HuH-7 (cell line): ENCODE measurements at places on chromosomes 7 and 10.

- no peak for DNase-seq
Observed at GRCh38 chr10:22640359-22640758, 74.0 kb downstream of the PIP4K2A start.

GRCh38 chr7:34080513-34080912, 175.2 kb downstream of the BMPER start:
- DNase-seq: no peak

DNA sequence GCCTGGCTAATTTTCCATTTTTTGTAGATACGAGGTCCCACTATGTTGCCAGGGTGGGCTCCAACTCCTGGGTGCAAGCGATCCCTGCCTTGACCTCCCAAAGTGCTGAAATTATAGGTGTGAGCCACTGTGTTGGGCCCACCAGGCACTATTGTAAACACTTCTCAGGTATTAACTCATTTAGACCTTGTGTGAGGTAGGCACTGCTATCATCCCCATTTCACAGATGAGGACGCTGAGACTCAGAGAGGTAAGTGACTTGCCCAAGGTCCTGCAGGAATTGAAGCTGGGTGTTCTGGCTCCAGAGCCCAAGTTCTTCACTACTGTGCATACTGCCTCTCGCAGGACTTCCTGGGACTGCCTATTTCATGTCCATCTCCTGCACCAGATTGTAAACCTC, 67.1 kb upstream of the SYPL1 start:
- DNase-seq: no peak

GRCh38 chr10:7003831-7004395, 406.9 kb downstream of the SFMBT2 start:
- no peak for DNase-seq

- no peak for DNase-seq
Observed at GRCh38 chr10:31149835-31150512, 118.3 kb upstream of the ZNF438 start.

DNA sequence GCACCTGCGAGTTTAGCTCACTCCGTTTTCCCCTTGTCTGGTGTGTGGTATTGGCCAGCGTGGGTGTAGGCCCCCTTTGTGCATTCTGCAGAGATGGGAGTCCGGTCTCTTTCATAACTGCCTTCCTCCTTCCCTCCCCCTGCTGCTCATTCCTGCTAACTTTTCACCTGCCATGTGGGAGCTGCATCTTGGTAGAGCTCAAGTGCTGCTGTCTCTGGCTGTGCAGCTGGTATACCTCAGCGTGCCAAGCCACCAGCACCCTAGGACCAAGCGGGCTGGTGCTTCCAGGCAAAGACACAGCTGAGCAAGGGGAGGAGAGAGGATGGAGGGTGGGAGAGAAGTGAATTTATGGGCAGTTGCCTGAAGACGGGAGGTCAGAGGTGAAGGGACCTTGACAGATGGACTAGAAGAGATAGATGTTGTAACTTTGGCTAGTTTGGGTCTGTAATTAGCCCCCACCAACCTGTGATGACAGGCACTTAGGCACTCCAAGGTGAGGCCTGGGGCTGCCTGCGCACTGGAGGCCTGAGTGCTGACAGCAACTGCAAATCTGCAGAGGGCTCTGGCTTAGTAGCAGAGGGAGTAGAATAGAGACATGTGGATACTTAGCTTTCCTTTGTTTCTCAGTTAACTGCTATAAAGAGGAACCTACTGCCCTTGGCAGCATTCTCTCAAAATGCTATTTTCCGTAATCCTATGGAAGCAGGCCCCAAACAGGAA, 148.8 kb upstream of the AGK start:
- DNase-seq: no peak

DNA sequence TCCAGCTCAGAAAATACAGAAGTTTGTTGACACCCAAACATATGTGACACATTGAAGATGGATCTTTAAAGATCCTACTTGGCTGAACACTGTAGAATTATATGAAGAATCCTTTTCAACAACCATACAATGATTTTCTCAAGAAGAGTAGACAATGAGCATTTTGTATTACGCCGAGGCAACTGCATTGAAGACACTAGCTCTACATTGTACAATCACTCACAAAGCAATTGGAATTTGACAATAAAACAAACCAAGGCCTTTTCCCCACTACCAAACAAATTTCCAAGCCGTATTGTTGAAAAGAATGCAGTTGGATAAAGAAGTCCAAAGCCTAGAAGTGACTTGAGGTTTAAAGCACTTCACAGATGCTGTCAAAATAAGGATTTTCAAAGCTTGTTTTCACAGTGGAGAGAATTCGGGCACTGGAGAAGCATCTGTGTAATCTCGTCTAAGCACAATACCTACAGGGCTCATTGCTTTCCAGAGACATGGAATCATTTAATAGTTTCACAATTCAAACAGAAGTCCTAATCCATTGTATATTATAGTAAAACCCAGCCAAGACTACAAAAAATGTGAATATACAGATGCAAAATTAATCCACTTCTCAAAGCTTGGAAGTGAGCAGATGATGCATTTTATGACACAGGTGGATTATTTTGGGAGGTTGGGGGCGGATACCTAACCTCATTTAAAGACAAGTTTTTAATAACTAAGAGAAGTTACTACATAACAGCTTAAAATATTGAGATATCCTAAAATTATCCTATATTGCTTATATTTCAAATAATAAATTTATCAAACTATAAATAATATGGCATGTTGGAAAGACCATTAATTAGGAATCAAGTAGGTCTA, 78.6 kb downstream of the SORCS1 start:
- no peak for DNase-seq

DNA sequence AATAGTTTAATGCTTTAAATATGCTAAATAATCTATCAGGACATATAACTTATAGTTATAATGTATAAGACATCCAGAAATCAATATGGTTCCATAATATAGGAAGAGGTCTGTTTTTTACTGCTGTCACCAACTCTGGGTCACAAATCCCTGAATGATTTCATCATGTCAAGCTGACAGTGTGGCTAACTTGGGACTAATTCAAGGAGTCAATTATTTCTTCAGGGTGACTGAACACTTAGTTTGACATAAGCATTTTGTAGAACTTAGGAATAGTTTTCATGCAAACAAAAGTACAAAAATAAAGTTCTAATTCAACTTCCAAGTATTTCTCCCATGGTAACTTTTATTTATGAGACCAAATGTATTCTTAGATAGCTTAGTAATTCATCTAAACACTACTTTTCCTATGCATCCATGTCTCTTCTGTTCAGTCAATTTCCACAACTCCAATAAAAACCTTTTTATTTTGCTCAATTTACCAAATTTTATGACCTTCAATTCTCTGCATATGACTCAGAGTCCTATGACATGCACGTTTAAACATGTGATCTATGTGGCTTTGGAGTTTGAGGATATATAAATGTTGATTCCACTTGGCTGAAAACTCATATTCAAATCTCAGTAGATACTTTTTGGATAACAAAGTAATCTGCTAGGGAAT, 40.3 kb upstream of the GNAT3 start:
- no peak for DNase-seq

DNA sequence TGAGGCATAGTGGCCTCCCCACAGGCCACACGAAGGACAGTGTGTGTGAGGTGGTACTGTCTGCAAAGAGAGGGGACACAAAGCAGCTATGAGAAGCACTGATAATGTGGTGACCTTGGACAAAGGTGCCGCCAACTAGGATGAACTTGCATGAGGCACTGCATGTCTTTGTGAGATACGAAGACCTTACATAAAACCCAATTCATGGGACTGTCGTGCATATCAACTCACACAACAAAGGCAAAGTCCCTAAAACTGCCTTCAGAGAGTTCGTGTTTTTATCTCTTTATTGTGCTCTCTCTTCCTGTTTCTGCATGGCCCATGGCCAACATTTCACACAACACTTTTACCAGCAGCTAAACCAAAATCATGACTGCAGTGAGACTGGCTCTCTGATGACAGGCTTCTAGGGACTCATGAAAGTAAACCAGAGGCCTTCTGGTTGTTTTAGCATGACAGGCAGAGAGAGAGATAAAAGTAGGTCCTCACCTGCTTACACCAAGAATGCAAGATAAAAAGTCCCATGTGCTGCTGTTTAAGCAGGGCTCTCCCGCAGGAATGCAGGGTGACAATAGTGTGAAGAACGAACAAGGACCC, 347.8 kb downstream of the ELMO1 start:
- no peak for DNase-seq

DNA sequence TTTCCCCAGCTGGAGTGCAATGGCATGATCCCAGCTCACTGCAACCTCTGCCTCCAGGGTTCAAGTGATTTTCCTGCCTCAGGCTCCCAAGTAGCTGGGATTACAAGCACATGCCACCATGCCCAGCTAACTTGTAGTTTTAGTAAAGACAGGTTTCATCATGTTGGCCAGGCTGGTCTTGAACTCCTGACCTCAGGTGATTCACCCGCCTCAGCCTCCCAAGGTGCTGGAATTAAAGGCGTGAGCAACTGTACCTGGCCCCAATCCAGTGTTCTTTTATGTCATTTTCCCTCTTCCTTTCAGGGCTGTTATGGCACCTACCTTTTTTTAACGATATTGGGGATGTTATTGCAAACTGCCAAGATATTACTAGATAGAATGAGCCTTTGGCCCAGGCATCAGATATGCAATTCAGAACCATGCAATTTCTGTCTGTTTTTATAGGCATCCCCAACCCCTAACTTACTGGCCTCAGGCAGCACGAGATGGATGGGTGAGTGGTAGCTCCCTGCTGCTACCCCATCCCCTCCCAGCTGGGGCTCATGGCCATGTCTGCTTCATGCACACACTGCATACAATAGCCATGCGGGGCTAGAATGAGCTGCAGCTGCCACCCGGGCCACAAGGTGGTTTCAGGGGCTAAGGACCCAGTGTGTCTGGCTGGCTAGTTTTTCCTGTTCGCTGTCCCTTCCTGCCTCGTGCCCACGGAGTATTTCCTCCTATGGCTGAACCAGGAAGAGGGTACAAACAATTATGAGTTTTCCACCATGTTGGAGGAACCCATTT, 1080.1 kb upstream of the SORCS1 start:
- DNase-seq: no peak

DNA sequence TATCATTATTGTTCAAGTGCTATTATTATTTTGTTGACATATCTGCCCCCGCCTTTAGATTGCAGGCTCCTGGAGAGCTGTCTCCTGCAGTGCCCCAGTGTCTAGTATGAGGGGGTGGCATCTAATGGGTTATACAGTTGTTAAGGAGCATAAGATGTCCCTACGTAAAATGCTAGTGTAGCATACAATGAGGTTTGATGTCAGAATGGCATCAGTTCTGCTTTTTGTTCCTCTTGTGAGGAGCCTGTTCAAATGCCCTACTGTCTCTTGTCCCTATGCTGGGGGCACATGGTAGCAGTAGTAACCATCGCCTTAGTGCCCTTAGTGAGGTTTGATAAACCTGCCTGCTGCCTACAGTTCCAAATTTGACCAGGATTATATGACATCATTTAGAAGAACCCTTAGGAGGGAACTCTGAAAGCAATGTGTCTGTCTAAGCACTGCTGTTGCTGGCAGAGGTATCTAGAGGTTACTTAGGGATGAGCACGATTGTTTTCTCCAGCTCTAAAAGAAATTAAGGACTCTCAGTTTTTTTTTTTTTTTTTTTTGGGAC, 9.7 kb downstream of the CREM start:
- no peak for DNase-seq

DNA sequence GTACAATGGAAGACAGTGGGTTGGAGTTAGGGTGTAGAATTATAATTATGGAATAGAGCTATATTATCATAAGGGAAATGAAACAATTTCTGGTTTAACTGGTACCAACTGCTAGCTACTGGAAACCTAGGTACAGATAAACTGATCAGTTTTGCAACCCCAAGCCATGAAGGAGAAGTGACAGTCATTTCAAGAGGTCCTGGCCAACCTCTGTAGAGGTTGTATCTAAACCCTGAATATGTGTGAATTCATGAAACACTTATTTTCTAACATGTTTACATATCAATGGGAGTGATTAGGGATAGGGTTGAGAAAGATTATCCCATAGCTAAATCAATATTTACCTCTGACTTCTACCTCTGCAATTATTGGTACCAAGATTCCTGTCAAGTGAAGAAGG, 29.9 kb upstream of the CC2D2B start:
- DNase-seq: no peak

- DNase-seq: no peak
Observed at GRCh38 chr7:4762121-4763055, 13.0 kb upstream of the AP5Z1 start.

DNA sequence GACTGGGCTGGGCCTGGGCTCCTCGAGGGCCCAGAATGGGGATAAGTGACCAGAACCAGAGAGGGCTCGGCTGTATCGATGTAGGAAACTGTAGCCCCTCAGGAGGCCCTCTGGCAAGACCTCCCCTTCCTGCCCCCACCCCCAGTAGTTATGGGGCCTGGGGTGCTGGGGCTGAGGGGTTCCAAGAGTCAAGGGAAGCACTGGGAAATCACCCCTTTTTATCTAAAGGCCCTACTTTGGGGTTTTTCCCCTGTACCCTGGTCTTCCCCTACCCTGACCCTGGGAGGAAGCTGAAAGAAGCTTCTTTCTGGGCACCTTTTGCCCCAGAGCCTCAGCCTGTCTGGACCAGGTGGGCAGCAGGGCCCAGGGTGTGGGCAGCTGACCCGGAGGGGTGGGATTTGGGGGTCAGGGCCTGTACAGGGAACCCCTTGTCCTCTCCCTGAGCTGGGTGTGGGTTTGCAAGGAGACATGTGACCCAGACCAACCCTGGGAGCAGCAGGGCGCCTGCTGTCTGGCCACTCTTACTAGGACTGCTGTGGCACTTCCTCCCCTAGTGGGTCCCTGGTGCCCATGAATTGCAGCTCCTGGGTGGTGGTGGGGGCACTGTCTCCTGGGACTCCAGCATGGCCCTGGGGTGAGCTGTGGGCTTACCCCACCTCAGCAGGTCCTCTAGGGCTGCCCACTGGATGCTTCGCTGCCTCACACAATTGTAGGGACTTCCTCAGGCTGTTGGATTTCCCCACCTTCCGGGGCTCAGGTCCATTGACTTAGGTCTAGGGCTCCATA, 1.5 kb downstream of the IRF5 start:
- no peak for DNase-seq

DNA sequence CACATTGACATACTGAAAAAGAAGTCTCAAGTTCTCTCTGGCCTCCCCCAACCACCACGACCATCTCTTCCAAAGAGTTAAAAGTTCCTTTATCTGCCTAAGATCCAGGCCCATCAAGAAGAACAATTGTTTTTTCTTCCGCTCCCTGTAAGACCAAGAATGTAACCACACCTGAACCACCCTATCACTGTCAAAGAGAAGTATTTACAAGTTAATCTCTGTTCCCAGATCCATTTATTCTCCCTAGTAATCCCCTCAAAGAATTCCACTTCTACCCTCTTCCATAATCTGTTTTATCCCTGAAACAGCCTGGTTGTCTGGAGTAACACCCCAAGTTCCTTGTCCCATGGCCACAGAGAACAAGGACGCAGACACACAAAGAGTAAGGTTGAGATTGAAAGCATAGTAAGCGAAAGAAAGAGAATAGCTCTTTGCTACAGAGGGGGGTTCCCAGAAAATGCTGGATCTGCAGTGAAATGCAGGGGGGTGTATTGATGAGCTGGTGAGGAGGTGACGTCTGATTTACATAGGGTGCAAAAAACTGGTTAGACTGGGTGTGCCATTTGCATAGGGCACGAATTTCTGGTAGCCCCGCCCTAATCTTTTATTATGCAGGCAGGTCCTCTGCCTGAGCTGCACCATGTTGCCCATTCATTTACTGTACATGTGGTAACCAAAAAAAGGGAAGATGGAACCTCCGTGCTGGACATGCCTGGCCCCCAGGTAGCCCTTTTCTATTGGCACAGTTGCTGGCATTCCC, 122.0 kb downstream of the SKIDA1 start:
- no peak for DNase-seq

GRCh38 chr7:137937202-137937560, 64.7 kb downstream of the CREB3L2 start:
- no peak for DNase-seq

- DNase-seq: no peak
Observed at GRCh38 chr10:124745673-124746072, 1.5 kb upstream of the FAM53B start.
